Stimulated activated CD4-positive, alpha-beta T cell treated with anti-CD3 and anti-CD28 coated beads, TNF-alpha, amount 100 ng/mL, for 1 hour (primary cell): ENCODE measurements at places on chromosomes 16 and 17.

DNA sequence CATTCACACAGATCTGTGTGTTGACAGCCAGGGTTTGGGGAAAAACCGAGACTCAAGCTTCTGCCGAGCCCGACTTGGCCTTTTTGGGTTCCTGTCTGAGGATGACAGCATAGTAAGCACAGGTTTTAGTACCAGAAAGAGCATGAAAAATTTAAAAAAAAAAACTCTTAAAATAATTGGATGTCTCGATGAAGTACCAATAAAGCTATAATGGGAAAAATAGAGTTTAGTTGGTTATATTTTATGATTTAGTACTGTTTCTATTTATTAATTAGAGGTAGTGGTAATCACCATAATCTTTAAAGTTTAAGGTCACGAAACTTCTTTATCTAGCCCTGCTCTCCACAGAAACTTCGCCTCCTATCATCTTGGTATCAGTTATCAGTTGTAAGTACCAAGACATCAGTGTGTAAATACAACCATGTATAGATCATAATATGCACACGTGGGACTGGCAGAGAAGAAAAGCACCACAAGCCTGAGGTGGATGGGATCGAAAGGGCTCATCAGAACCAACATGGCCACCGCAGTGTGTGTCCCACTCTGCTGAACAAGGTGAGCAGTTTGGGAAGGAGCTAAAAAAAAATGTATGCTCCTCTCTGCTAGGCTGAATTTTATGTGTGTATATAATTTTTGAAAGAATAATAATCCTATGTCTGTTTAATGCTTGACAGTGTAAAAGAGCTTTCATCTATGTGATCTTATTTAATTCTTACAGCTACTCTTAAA is 14.4 kb upstream of the EEF2K start:
- DNase-seq: no peak

- DNase-seq: no peak
These were observed 32.0 kb downstream of the PIMREG start for GRCh38 chr17:6476076-6476809.

DNA sequence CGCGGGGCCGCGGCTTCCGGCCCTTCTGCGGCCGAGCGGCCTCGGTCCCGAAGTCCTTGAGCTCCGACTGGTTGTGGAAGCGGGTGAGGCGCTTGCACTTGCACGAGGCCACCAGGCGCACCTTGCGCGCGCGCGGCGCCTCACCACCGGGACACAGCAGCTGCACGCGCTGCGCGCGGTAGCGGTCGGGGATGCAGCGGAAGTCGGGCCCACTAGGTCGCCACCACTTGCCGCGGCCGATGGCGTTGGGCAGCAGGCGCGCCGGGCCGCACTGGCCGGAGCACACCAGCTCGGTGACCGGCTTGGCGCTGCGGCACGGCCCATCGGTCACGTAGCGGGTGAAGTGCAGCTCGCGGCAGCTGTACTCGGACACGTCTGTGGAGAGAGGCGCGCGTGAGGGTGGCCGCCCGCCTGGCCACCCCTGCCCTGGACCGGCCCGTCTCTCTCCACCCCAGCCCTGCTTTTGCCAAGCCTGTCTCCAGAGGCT is 3.2 kb downstream of the SOST start:
- no peak for DNase-seq

DNA sequence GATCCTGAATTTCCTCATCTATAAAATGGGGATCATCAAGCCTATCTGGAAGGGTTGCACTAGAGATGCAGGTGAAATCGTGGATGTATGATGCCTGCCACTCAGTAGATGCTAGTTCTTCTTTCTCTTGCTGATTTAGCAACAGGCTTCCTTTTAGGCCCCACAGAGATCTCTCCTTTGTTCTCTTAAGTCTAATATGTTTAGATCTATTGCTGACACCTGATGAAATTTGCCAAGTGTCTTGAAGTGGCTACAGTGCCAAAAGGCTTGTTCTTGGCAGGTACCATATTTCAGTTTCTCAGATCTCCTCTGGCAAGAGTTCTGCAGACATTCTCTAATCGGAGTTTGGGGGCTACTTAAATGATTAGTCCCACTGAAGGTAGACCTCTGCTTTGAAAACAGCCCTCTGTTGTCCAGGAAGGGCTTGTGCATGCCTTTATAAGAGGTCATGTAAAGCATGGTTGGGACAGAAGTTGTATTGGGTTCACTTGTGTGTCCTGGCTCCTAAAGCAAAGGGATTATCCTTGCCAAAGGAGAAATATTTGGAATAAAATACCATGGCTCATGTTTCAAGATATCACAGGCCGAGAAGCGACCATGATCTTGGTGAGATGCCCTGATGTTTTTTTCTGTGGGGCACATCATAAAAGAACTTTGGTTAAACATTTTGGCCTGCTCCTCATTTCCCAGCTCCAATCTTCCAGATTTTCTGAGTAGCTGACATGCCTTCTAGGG is 234.0 kb downstream of the MSI2 start:
- DNase-seq: no peak

GRCh38 chr17:83010206-83011200 is 68.9 kb upstream of the METRNL start:
- DNase-seq: no peak

GRCh38 chr17:60557805-60558204 is 31.8 kb upstream of the APPBP2 start:
- DNase-seq: no peak

DNA sequence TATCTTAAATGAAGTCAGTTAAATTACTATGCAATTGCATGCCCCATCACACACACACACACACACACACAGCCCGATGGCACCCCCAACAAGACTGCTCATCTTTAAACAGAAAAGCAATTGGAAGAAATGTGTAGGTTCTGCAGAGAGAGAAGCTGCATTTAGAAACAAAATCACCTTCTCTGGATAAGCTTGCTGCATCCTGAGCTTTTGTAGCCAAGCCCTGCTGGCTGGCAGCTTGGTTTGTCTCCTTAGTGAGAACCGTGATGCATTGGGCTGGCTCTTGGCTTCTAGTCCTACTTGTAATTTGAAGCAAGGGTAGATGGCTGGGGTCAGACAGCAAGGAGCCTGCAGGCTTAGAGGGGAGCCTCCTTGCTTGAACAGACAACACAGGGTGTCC is 153.8 kb downstream of the SOX9 start:
- DNase-seq: no peak

GRCh38 chr17:8056976-8057625 is 18.2 kb downstream of the ALOX15B start:
- no peak for DNase-seq

- no peak for DNase-seq
These were observed 6.5 kb upstream of the CACNA1H start for GRCh38 chr16:1146409-1146808.

GRCh38 chr17:13350466-13350865 is 251.3 kb downstream of the HS3ST3A1 start:
- DNase-seq: no peak

- no peak for DNase-seq
These were observed 20.2 kb upstream of the CPSF4L start for GRCh38 chr17:73281928-73282327.

- DNase-seq: no peak
These were observed 8.3 kb downstream of the TRIM65 start for GRCh38 chr17:75888484-75888883.

- DNase-seq: no peak
These were observed 5.7 kb upstream of the TOB1 start for GRCh38 chr17:50871898-50872297.

- no peak for DNase-seq
These were observed 10.0 kb downstream of the LRRC36 start for GRCh38 chr16:67336648-67337047.

DNA sequence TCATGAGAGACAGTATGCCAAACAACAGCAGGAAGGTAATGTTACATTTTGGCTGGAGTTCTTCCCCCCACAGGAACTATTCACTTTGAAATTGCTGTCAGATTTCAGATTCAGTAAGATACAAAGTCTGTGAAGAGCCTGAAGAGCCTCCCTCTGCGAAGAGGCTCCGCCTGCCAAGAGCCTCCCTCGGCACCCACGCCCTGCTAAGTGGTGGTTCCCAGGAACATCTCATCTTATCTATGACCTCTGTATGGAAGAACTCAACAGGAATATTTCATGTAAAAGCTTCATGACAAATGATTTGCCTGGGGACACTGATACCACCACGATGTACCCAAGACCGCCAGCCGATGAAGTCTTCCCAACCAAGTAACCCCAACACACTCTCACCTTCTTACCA is 3.2 kb downstream of the ZC3H7A start:
- no peak for DNase-seq

DNA sequence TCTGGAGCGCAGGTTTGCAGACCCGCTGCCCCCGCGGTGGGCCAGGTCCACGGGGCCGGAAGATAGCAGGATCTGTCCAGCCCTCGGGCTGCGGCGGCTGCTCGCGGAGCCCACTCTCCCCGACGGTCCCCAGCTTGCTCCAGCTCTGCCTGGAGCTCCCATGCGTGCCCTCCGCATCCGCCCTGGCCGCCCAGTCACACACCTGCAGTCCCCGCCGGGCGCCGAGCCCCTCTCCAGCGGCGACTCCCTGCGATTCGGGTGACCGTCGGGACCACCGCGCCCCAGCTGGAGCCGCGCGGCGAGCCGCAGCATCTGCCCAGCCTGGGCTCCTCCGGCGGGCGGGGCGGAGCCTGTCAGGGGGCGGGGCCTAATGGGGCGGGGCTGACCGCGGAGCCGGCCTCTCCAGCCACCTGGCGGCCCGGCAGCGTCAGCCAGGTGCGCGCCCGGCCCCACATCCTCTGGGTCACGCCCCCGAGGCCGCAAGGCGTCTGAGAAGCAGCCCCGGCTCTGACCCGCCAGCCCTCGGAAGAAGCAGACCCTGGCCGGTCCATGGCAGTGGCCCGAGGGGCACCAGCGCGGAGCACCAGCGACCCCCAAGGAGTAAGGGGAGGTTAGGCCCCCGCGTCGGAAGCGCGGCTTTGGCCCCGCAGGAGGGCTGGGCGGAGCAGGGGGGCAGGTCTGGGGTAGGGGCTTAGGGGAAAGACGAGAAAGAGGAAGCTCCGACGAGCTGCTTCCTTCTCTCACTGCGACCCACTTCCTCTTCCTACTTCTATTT is at the start of gene PIK3R5:
TSS of gene PIK3R5 (minus strand) at position 314 of the 775 bp plus-strand sequence. CDS start 54,213 bp downstream, outside the sequence.
- DNase-seq: peak; percentile 66

GRCh38 chr16:60991886-60992285 is 1044.4 kb downstream of the CDH8 start:
- DNase-seq: no peak

DNA sequence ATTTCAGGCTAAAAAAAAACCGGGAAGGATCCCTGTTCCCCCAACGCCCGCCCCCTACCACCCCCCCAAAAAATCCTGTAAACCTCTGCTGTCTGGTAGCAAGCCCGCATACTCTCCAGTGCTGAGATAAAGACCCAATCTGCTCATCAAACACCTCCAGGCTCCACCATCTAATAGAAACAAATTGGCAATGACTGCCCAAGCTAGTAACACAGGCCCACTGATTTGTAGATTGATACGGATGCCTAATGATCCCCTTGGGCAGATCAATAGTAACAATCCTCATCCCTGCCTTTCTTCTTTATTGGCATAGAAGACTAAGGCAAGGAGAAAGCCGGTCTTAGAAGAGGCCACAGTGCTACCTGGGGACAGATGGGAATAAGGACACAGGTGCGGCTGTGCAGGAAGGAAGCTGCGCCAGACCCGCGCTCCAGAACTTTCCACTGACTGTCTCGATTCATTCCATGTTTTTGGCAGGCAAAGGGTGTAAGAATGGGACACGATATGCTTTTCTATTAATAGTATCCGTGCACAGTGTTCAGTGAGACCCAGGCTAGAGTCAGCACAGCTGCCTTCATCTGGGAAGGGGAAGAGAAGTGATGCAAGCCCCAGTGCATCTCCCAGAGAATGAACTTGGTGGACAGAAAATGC is 407.6 kb upstream of the PSMD7 start:
- no peak for DNase-seq

DNA sequence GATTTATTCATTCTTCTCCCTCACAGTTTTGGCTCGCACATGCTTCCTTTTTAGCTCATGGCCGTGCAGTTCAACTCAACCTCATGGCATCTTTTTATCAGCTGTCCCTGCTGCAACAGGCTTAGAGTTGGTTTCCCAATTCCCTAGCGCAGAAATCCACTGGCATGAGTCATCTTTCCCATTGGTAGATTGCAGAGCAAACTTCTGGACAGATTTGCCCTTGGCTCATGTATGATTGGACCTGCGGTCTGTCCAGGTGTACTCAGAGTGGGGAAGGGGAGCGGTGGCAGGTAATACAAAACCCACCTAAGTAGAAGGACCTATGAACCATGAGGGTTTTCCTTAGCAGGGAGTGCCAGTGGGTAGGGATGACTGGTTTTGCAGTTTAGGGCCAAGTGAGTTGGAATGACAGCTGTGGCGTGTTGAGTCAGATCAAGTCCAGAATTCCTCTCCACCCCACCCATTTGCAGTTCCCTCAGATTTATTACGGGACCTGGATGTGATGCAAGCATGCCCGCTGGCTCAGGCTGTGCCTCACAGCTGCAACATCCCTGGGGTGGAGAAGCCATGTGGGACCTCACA is 584.7 kb downstream of the WWOX start:
- DNase-seq: no peak

DNA sequence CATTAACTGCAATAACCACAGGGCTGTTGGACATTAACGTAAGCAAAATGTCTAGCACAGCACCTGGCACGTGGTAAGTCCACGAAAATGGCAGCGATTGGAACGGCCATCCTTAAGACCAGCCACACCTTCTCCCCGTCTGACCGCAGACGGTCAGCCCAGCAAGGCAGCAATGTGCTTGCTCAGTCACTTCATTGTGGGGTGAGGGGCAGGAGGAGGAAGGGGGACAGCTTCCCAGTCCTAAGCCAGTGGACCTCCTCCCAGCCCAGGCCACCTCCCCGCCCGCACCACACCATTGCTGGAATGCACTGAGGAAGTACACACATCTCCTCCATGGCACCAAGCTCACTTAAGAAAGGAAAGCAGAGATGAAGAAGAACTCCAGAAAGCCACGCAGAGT is 8.6 kb upstream of the MYLK3 start:
- DNase-seq: no peak

DNA sequence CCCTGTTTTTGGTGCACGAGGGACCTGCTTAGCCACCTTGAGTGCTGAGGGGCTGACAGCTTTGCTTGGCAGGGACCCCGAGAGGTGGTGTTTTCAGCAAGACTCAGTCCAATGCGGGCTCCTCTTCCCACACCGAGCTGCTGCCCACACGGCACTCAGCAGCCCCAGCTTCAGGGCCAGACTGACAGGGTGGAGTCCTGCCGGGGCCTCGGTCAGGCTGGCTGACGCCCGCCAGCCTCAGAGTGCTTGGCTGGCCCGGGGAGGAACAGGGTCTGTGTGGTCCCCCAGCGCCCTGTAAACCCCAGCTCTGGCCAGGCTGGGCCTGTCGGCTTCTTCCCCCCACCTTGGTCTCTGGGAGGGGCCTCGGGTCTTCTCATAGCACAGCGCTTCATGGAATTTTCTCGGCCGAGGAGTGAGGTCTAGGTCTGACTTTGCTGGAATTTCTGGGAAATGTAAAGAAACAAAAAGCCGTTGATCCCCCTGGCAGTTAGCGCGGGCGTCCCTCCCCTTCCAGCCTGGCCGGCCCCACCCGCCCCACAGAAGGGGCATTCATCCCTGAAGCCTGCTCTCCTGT is 2.6 kb downstream of the SOX8 start:
- DNase-seq: no peak

DNA sequence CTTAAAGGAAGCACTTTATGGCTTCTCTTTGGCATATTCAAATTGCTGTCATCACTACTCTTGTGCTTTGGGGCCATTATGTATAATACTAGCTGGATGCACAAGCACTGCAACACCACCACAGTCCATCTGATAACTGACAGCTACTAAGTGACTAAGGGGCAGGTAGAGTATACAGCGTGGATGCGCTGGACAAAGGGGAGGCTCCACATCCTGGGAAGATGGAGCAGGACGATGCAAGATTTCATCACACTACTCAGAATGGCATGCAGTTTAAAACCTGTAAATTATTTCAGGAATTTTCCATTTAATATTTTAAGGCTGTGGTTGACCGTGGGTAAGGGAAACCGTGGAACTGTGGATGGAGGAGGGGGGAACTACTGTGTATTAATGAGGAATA is 25.0 kb downstream of the MPRIP start:
- DNase-seq: no peak
